Right lung (tissue), 10 donors: ENCODE measurements at places on chromosomes 11 and 22. TPM values are rescaled to one million over a fixed set of nuclear protein-coding genes. Genes with fewer than 3 reads are reported as not detected.

The FXYD2 gene
- polyA plus RNA-seq: 3.3 TPM

The ZNF280A gene
- not detected for polyA plus RNA-seq

The INPPL1 gene
- 204 TPM for polyA plus RNA-seq

The UCP3 gene
- 3.3 TPM for polyA plus RNA-seq

The C11orf86 gene
- not detected for polyA plus RNA-seq

The LDLRAD3 gene
- 16.8 TPM for polyA plus RNA-seq

The TBC1D22A gene
- polyA plus RNA-seq: 17.1 TPM

The KIF18A gene
- polyA plus RNA-seq: 6.5 TPM

The TAGLN gene
- 134 TPM for polyA plus RNA-seq

The ALG9 gene
- polyA plus RNA-seq: 37.1 TPM

The CTTN gene
- 147 TPM for polyA plus RNA-seq

The SLC35E4 gene
- polyA plus RNA-seq: 2.1 TPM

The IGSF9B gene
- 1.9 TPM for polyA plus RNA-seq

The TREH gene
- 0.08 TPM for polyA plus RNA-seq

The ARHGAP20 gene
- polyA plus RNA-seq: 31.7 TPM

The TNNT3 gene
- 12.7 TPM for polyA plus RNA-seq

The JHY gene
- polyA plus RNA-seq: 7.8 TPM

The E2F8 gene
- 56.7 TPM for polyA plus RNA-seq

The ARHGAP32 gene
- 14.5 TPM for polyA plus RNA-seq

The IGF2 gene
- polyA plus RNA-seq: 95.1 TPM

The NRGN gene
- 16.3 TPM for polyA plus RNA-seq

The PRAME gene
- not detected for polyA plus RNA-seq

The FOLH1 gene
- 12.4 TPM for polyA plus RNA-seq

The GAL gene
- not detected for polyA plus RNA-seq

The ZP1 gene
- polyA plus RNA-seq: not detected

The APOBEC3A gene
- 0.40 TPM for polyA plus RNA-seq

The SLC25A22 gene
- polyA plus RNA-seq: 25.4 TPM

The LRP4 gene
- polyA plus RNA-seq: 22.2 TPM

The OR51I1 gene
- not detected for polyA plus RNA-seq

The INPP5J gene
- polyA plus RNA-seq: 1.7 TPM
